ENCODE measurements at places on chromosomes 16 and 17.

DNA sequence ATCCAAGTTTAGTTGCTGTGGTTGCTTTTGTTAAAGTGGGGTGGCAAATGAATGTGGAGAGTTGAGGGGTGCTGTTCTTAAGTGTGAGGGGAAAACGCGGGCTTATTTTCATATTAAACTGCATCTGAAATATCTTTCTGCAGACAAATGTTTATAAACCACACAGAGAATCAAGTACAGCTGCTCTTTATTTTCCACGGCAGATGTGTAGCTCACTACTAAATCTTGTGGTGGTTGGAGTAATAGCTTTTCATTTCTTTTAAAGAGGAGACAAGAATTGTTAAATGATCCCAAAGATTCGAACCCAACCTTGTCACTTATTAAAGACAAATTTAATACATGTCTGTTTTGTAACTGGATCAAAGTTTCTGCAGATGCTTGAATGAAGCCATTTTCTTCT is 2.1 kb downstream of the CLTC start:
- DNase-seq = no peak

DNA sequence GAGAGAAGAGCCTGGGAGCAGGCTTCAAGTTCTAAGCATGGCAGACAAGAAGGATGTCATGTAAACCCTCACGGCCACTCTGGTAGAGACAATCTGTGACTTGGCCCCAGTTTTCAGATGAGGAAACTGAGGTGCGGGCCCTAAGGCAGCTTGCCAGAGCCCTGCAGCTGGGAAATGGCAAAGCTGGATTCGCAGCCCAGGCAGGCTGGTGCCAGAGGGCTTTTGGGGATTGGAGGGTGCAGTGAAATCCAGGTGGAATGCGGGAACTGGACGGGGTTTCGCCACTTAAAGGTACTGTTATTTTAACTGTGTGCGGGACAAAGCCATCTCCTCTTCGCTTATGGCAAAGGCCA is 477 bp upstream of the OSGIN1 start:
- no peak for DNase-seq

DNA sequence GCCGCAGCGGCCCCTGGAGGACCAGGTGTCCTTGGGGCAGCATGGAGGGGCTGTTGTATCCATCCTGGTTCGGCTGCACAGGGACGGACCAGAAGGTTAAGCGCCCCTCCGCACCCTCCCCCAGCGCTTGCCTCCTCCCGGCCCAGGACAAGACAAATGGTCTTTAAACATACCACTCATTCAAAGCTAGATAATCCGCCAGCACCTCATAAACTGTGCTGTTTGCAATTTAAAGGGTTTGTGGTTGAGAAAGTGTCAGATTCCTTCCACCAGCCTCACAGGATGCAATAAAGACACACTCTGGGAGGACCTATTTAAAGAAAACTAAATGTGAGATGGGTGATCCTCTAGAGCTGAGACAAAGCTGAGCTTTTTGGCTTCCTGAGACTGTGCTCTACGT is 426.2 kb upstream of the EEF2KMT start:
- DNase-seq = no peak

DNA sequence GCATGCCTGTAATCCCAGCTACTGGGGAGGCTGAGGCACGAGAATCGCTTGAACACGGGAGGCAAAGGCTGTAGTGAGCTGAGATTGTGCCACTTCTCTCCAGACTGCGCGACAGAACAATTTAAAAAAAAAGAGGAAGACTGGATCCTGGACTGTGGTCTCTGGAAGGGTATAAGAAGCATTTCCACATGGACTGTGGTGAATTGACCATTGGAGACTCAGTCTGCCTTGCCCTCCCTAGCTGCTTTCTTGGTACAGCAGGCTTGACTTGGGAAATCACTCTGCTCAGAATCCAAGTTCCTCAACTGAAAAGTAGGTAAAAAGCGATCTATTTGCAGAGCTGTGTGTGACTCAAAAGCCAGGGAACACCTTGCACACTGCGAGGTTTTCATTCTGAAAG is 1.0 kb upstream of the MGRN1 start:
- no peak for DNase-seq

DNA sequence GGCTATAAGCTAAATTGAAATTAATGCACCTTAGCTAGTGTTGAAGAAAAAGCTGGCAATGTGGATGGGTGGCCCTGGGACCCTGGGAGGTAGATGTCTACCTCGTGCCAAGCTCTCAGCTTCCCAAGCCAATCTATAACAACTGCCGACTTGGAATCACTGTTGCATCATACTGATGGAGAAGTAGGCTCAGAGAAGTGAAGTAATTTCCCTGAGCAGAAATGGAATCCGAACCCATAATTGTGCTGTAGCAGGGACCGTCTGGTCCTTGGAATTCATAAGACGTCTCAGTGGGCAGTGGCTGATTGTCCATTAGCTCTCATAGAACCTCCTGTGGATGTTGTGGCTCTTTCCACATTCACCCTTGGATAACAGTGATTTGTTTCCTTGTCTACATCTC is 196.6 kb downstream of the RAB11FIP4 start:
- no peak for DNase-seq

- DNase-seq = no peak
These were observed 73.2 kb downstream of the NT5M start for GRCh38 chr17:17376362-17376761.

DNA sequence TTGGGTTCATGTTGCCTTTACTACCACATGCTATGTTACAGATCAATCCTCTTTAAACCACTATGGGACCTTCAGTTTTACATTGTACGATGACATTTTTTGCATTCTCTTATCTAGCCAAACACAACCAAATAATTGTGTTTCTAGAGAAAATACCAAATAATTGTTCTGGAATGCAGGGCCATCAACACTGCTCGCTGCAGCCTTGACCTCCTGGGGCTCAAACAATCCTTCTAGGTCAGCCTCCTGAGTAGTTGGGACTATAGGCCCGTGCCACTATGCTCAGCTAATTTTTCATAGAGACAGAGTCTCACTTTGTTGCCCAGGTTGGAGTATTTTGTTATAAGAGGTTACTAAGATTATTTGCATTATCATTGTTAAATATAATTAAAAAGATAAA is 237.5 kb upstream of the PMFBP1 start:
- no peak for DNase-seq

DNA sequence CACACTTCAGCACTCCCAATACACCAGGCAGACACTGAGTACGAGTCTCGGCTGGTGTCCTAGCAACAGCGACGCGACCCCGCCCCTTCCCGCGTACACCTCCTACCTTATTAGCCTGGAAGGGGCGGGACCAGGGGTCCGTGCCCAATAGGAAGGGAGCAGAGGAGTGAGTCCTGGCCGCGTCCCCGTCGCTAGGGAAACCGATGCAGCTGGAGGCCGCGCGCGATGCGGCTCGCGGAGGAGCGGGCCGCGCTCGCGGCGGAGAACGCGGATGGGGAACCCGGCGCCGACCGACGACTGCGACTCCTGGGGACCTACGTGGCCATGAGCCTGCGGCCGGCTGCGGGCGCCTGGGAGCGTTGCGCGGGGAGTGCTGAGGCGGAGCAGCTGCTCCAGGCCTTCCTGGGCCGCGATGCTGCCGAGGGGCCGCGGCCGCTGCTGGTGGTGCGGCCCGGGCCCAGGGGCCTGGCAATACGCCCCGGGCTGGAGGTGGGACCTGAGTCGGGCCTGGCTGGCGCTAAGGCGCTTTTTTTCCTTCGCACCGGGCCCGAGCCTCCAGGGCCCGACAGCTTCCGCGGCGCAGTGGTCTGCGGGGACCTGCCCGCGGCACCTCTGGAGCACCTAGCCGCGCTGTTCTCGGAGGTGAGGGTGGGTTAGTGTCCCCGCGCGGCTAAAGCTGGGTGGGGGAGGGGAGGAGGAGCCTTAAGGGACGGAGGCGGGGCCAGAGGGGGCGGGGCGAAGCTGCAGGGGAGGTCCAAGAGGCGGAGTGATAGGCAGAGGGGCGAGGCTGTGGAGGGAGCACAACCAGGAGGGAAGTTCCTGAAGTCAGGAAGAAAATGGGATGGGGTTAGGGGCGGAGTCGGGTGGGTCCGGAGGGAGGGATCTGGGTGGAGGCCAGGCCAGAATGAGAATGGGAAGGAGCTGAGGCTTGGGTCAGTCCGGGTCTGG is at the start of gene DNAH9:
Gene DNAH9, plus strand, starts transcription at position 197 of the 948 bp plus-strand sequence. Its CDS starts 29 bp downstream, at position 226.
- peak; percentile 8 for DNase-seq

GRCh38 chr17:64182325-64183012 is 52.5 kb upstream of the ERN1 start:
- no peak for DNase-seq

DNA sequence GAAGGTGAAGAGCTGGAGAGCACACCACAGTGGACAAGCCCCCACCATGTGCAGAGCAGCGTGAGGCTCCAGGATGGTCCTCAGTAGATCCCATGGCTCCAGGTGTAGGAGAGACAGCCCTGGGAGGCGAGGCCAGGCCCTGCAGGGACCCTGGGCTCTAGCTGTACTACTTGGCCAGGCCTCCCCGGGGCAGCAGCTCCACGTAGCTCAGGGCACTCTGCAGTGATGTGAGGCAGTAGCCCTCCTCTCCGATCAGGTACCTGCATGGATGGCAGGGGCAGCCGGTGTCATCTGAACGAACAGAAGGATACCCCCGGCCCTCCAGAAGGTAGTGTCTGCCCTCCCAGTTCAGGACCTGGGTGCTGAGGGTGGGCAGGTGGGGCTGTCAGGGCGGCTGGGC is 6.2 kb upstream of the SPATA2L start:
- DNase-seq = no peak

DNA sequence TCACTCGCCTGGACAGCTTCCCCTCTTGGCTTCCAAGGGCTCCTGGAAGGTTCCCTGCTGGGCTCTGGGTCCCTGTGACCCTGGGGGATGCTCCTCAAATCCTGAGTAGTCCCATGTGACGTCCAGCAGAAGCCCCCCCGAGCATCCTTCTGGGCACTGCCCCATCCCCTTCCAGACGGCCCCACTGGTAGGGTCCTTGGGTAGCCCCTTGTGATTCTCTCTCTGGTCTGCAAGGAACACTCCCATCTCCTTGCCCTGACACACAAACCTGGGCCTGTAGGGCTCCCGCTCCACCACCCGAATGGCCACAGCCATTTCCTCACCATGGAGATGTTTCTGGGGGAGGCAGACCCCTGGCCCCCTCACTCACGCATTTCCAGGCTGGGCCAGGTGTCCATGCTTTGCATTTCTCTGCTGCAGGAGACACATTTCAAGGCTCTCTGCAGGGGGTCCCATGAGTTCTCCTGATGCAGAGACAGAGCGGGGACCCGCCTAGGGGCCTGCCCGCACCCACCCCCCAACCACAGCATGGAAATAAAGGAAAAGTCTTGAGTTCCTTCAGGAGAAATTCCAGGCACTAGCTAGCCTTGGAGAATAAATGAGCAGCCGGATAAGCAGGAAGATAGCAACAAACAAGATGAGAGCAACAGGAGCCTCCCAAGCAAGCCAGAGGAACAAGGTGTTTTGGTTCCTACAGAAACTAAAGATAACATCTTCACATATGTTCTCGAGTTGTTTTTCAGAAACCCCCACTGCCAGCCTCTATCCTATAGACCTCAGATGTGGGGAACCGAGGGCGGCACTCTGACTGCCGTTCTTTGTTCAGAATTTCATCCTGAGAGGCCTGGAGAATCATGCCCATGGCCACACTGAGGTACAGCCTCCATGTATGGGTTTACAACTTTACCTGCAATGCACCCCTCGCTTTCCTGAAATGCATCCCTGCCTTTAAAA is 128.8 kb downstream of the MGAT5B start:
- DNase-seq = no peak

- DNase-seq = no peak
These were observed 29.7 kb upstream of the LGALS9 start for GRCh38 chr17:27601069-27601974.

- no peak for DNase-seq
These were observed 2.7 kb downstream of the WWOX start for GRCh38 chr16:78102122-78102660.

DNA sequence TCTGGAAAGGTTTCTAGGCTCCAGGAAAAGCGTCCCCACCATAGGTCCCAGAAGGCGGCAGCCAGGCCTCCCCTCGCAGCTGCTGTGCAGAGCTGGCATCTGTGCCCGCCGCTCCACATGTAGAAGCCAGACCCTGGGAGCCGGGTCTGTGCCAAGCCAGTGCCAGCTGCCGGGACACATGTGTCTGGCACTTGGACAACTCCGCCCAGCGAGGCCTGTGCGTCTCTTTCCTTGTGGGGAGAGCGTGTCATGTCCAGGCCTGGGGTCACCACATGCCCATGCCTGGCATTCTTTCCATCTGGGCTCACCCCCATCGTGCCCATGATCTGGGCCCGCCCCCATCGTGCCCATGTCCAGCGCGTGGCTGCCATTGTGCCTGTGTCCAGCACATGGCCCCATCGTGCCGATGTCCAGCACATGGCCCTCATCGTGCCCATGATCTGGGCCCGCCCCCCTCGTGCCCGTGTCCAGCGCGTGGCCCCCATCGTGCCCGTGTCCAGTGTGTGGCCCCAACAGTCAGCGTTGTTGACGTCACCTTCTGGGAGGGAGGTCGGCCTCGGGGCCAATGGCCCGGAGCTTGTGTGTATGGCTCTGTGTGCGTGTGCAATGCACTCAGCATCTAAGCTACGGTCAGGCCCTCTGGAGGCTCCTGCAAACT is 13.3 kb upstream of the ACSF3 start:
- no peak for DNase-seq

GRCh38 chr16:81905277-81905676 is 106.0 kb downstream of the SDR42E1 start:
- no peak for DNase-seq

DNA sequence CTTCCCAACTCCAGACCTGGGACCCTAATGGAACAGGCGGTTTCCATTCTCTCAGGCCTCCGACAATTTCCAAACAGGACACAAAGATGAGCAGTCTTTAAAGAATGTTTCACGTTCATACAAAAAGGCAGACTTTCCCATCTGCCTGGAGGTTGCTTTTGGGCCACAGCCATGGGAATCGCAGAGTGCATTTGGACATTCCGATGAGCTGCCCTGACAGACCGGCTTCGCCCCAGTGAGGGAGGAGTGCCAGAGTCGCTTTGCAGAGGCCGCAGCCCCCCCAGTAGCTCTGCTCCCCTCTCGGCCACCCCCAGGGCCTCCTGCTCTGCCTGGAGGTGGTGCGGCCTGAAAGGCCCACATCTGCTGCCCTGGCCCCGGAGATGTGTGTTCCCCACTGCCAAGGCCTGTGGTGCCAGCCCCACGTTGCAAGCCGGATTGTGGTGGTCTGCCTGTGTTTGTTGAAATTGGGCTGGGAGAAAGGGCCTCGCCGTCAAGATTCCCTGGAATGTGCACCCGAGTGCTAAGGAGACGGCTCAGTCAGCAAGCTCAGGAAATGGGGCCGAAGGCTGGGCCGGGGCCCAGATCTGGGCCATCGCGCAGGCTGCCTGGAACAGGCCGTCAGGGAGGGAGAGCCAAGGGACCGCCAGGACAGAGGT is 89.8 kb downstream of the C16orf95 start:
- no peak for DNase-seq

- DNase-seq = no peak
These were observed 56.9 kb downstream of the VMP1 start for GRCh38 chr17:59764292-59764741.

Measured in activated gamma-delta T cell (primary cell).